ENCODE measurements at places on chromosomes 3 and 15.

- no peak for DNase-seq
Observed at GRCh38 chr3:142000325-142000870, 124.0 kb downstream of the ATP1B3 start.

DNA sequence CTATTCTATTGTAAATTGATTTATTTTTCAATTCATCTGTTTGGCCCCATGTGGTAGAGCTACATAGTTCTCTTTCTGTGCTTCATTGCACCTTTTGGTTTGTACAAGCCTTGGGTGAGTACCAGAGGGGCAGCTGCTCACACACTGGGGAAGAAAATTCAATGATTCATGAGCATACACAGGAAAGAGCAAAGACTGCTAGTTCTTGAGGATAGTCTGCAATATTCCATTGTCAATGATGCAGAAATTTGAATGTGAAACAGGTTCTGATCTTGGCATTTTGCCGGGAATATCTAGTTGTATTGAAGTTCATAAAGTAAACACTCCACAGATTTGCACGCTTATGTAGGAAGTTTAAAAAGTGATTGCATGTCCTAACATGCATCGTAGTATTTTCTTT is 304.6 kb downstream of the NAALADL2 start:
- DNase-seq: peak; percentile 93

DNA sequence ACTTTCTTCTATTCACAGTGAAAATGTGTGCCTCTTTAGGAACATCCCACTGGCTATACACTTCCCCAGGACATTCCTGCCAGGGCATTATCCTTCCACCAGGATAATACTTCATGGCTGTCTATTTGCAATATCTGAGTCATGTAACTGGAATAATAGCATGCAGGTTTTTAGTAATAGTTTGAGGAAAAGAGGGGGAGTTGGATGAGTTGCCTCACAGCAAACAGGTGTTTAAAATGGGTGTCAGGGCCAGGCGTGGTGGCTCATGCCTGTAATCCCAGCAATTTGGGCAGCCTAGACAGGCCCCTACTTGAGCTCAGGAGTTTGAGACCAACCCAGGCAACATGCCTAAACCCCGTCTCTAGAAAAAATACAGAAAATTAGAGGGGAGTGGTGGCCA is 585.9 kb downstream of the DIPK2A start:
- no peak for DNase-seq

DNA sequence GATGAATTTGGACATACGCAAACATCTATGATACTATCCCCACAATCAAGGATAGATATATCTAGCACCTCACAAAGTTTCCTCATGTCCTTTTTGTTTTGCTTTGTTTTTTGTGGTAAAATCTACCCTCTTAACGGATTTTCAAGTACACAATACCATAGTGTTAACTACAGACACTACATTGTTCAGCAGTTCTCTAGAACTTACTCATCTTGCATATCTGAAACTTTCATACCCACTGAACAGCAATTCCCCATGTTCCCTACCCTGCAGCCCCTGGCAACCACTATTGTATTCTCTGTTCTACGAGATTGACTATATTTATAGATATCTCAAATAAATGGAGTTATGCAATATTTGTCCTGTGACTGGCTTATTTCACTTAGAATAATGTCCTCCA is 58.1 kb upstream of the TJP1 start:
- DNase-seq: no peak

GRCh38 chr3:2246873-2247648 is 148.4 kb downstream of the CNTN4 start:
- peak; percentile 9 for DNase-seq

- no peak for DNase-seq
Observed at GRCh38 chr3:10522646-10523303, 17.4 kb upstream of the ATP2B2 start.

GRCh38 chr15:64044300-64045100 is 1.8 kb downstream of the DAPK2 start:
- DNase-seq: no peak

DNA sequence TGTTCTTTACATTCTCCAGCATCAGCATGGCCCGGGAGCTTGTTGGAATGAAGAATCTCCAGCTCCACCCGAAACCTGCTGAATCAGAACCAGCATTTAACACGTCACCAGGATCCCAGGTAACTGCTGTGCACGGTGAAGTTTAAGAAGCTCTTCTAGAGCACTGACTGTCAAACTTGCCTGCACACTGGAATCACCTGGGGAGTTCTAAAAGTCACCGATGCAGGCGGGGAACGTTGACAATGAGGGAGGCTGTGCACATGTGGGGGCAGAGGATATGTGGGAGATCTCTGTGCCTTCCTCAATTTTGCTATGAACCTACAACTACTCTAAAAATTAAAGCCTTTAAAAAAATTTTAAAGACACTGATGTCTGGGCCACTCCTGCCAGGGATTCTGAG is 19.1 kb upstream of the PAQR5 start:
- no peak for DNase-seq

GRCh38 chr3:56792193-56792592 is 9.6 kb downstream of the ARHGEF3 start:
- no peak for DNase-seq

GRCh38 chr3:28989646-28990089 is 291.2 kb upstream of the RBMS3 start:
- no peak for DNase-seq

DNA sequence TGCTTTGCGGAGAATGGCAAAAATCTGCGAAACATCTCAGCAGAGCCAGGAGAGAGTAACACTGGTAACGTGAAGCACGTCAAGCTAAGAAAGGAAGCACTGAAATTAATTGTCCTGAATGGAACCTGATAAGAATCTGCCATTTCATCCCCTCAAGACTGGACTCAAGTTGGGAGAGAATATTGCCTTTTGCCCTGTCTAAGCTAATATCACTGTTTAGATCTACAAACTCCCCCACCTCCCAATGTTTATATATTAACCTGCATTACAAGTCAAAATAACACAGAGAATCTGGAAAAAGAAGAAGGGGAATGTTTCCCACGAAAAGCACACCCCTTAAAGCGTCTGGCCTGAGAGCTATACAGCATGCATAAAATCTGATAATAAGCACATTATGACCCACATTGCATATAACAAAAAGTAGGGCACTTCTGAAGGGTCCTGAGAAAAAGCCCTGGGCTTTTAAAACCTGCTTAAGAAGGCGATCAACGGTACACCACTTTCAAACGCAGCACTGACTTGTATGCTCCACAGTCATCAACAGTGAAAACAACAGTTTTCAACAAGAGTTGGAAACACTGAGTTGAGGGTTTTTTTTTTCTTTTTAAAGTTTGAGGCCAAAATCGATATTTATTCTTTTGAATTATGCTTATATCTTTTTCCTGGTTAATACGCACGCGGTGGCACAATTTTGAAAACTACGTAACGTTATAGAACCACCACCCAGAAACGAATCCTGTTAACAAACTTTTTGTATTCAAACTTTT is 1.4 kb upstream of the KAT2B start:
- DNase-seq: no peak

GRCh38 chr3:53795176-53795575 is 51.0 kb downstream of the CHDH start:
- DNase-seq: no peak

DNA sequence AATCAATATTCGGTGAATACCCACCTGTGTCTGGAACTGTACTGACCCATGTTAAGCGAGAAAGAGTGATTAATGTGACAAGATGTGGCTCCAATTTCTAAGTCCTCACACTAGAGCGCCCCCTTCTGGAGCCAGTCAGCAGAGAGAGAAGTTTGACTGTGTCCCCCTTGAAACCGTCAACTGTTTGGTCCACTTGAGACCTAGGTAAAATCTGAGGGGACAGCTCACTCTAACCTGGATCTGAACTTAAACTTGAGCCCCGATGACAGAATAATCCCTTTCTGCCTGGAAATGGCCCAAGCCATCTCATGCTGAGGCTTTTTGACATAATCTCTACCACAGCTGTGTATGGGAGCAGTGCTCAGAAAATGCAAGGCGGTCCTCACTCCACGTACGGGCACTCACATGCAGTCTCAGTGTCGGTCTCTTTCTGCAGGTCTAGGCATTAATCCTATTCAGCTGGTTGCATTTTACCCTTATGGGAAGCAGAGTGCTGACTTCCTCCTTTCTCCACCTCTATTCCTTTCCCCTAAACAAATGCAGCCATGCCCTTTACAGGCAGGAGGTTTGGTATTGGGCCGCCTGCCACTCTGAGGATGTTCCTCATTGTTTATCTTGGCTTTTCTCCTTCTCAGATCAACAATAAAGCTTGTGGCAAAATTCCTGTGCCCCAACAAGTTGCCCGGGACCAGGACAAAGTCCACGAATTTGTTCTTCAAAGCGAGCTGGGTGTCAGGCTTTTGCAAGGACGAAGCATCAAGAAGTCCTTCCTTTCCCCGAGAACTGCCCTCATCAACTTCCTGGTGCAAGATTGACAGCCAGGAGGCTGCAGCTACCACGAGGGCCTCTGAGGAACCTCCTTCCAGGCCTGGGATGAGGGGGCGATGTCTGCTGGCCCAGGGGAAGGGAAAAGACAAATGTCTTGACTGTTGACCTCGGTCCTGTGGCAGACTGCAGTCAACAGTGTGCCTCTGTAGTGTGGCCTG is 47.5 kb upstream of the LIMD1 start:
- DNase-seq: no peak

GRCh38 chr3:60064210-60065178 is 1014.7 kb upstream of the CFAP20DC start:
- DNase-seq: no peak

DNA sequence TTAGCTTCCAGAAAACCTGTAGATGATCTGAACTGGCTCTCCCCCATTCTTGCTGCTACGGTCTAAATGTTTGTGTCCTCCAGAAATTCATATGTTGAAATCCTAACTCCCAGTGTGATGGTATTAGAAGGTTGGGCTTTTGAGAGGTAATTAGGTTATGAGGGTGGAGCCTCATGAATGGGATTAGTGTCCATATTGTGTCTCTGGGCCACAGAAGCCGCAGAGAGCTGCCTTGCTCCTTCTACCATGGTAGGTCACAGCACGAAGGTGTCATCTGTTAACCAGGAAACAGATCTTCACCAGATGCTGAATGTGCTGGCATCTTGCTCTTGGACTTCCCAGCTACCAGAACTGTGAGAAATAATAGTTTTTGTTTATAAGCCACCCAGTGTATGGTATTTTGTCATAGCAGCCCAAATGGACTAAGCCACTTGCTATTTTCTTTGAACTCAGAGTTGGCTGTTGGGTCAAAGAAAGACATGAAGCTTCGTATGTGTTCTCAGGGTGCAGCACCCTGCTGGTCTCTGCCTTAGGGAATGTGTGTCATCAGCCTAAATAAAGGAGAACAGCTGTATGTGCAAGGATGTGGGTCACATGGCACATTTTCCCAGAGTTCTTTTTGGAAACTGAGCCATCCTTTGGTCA is 317.5 kb upstream of the SLCO3A1 start:
- DNase-seq: no peak

DNA sequence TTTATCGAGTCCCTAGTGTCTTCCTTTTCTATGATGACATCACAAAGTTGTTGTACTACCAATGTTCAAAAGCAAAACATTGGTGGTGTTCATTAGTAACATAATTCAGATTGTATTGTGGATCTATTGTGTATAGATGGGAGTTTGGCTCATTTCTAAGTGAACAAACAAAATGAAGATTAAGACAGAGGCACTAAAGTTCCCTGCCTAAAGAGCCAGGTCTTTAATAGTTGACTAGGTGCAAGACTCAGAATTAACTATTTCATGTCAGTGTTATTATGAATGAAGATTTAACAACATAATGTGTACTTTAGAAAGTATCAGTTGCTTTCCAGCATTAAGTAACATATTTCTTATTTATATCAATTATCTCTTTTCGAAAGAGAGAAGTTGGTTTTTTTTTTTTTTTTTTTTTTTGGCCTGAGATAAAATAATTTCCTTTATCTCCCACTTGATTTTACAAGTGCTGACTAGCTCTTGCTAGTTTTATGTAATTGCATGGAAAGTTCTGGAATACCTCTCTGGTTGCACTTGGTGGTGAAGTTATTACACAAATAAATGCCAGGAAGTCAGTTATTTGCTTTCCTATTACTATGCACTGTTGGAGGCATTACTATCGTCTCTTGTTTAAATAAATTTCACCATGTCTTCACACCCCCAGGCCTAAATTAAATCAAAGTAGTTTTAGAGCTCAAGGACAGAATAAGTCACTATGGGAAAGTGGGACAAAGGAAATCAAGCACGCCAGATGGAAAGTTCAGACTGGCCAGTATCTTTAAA is 48.7 kb downstream of the NAALADL2 start:
- no peak for DNase-seq

- DNase-seq: peak; percentile 68
Observed at GRCh38 chr3:173911446-173911845, 513.9 kb downstream of the NLGN1 start.

GRCh38 chr3:179528772-179529171 is 34.0 kb upstream of the ACTL6A start:
- no peak for DNase-seq

- no peak for DNase-seq
Observed at GRCh38 chr3:131957511-131957910, 77.3 kb downstream of the CPNE4 start.

GRCh38 chr15:93829115-93829870 is 402.1 kb upstream of the MCTP2 start:
- DNase-seq: no peak

GRCh38 chr3:134699721-134700120 is 48.9 kb upstream of the KY start:
- DNase-seq: no peak

- no peak for DNase-seq
Observed at GRCh38 chr15:55700876-55701275, 42.1 kb downstream of the PRTG start.

- no peak for DNase-seq
Observed at GRCh38 chr3:47013231-47013630, 33.8 kb downstream of the NBEAL2 start.

DNA sequence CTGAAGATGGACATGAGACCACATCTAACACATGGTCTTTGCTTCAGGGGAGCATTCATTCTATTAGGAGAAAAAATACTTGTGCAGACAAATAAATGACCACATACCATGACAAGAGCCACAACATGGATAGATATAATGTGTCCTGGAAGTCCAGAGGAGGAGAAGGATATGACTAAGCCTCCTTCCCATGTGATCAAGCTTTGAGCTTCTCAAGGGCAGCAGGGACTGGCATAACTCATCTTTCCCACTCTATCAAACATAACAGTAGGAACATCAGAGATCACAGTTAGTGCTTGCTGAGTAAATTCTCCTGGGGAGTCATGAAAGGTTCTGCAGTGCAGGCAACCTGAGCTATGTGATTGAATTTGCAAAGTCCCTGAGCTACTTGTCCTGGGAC is 86.0 kb upstream of the LPP start:
- no peak for DNase-seq

Data from NCI-H2081 treated with DMSO at 0.1 percent for 48 hours (cell line).